ENCODE measurements at places on chromosomes 11 and 22. TPM values are rescaled to one million over a fixed set of nuclear protein-coding genes. Genes with fewer than 3 reads are reported as not detected.

The CRYAB gene
- 166 TPM for total RNA-seq

DNA sequence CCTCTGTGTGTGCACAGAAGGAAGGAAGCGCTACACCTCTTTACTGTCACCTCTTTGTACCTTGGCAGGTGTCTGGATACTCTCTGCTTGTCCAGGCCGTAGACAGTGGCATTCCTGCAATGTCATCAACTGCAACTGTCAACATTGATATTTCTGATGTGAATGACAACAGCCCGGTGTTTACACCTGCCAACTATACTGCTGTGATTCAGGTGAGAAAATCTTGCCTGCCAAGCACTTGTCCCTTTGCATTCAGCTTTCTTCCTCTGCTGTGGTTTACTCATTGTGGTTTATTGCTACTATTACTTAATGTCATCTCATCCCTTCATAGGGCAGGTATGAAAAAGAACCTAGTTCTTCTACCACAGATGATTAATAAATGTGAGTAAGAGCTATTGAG is 131.9 kb upstream of the MTNR1B start:
- no peak overlapping the region for H3K4me3 ChIP-seq
- no peak overlapping the region for H3K27ac ChIP-seq
- H3K36me3 ChIP-seq: no peaks in the 10 kb centered on the region
- H3K4me1 ChIP-seq: no peaks in the 10 kb centered on the region

DNA sequence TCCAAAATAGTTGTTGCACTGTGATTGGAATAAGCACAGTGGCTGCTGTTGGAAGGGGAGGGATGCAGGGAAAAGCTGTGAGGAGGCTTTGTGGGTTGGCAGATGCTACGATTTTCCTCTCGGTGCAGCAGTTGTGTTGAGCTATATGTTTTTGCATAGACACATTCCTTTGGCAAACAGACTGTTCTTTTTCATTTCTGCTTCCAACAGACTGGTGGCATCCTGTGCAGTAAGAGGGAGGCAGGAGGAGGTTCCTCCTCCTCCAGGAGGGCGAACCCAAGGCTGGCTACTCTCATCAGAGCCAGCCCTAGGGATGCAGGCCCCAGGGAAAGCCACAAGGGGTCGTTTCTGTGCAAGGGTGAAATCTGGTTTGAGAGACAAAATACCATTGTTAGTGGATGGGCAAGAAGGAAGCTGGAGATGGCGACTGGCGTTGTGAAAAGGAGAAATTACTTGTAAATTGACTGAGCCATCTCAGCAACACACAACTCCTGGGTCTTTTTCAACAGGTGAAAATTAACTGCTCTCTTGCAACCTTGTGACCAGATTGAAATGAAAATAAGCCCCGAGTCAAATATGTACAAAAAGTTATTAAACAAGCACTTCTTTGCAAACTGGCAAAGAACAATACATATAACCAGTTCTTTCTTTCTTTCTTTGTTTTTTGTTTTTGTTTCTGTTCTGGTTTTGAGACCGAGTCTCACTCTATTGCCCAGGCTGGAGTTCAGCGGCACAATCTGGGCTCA is 26.5 kb upstream of the UBASH3B start:
- no peak overlapping the region for H3K27ac ChIP-seq
- H3K4me3 ChIP-seq: no peak overlapping the region
- no peaks in the 10 kb centered on the region for H3K4me1 ChIP-seq
- peak; percentile 57 for DNase-seq
- H3K36me3 ChIP-seq: no peaks in the 10 kb centered on the region
- no peaks in the 10 kb centered on the region for H3K27me3 ChIP-seq

The SCN4B gene
- 1.5 TPM for total RNA-seq

GRCh38 chr11:76217653-76218160 is 11.4 kb upstream of the WNT11 start:
- no peaks in the 10 kb centered on the region for H3K4me1 ChIP-seq
- no peaks in the 10 kb centered on the region for H3K36me3 ChIP-seq
- no peak overlapping the region for H3K4me3 ChIP-seq

The APOA5 gene
- total RNA-seq: not detected

DNA sequence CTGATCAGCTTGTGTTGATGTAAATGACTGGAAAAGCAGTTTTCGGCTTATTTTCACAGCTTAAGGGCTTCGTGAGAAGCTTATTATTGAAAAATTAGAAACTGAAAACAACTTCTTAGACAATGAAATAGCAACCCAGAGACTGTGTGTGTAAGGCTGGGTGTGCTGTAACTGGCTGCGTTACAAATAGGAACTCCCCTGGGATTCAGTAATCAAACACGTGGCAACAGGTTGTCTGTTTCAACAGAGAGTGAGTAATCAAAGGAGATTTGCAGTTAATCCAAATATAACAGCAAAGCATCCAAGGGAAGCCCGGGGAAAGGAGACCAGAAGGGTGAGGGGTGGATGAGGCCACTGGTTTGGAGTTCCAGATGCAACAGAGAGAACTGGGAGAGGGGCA is 19.2 kb downstream of the NTM start:
- H3K36me3 ChIP-seq: no peaks in the 10 kb centered on the region
- no peaks in the 10 kb centered on the region for H3K4me1 ChIP-seq
- no peaks in the 10 kb centered on the region for H3K27me3 ChIP-seq
- H3K4me3 ChIP-seq: no peak overlapping the region
- no peak overlapping the region for H3K27ac ChIP-seq

GRCh38 chr11:130476200-130476921 is 27.9 kb downstream of the ADAMTS15 start:
- H3K27ac ChIP-seq: no peak overlapping the region
- H3K4me3 ChIP-seq: no peak overlapping the region
- DNase-seq: peak; percentile 12
- no peaks in the 10 kb centered on the region for H3K36me3 ChIP-seq
- no peaks in the 10 kb centered on the region for H3K27me3 ChIP-seq

DNA sequence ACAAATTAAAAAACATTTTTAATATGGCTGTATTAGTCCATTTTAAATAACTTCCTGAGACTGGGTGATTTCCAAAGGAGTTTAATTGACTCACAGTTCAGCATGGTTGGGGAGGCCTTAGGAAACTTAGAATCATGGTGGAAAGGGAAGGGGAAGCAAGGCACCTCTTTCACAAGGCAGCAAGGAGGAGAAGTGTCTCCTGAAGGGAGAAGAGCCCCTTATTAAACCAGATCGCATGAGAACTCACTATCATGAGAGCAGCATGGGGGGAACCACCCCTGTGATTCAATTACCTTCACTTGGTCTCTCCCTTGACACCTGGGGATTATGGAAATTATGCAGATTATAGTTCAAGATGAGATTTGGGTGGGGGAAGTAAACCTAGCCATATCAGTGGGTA is 488.6 kb downstream of the ETS1 start:
- no peak overlapping the region for H3K27ac ChIP-seq
- no peaks in the 10 kb centered on the region for H3K4me1 ChIP-seq
- H3K27me3 ChIP-seq: no peaks in the 10 kb centered on the region
- no peak for DNase-seq
- H3K36me3 ChIP-seq: no peaks in the 10 kb centered on the region
- H3K4me3 ChIP-seq: no peak overlapping the region

Measured in colonic mucosa (tissue), 4 donors.